SJSA1 (cell line): ENCODE measurements at places on chromosomes 4 and X. TPM values are rescaled to one million over a fixed set of nuclear protein-coding genes. Genes with fewer than 3 reads are reported as not detected.
A peak's percentile ranks its signal among the peaks of the same experiment; 100 is the strongest.

DNA sequence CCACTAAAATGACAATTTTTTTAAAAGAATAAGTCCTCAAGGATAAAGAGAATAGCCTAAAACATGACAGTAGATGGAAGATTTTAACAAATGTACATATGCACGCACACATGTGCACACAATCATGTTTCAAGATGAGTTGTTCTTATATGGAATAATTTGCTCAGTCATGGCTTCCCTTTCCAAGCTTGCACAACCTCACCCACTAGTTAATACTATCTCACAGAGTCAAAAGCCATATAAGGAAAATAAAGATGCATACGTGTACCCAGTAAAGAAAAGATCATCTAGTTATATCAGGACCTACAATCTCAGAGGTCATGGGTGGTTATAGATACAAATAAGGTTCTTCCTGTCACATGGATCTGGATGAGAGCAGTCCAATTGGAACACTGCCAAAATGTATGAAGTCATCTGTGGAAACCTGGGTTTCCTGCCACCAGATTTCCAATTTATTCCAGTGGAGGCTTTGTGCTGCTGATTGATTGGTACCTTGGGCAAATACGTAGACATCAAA is 56.1 kb downstream of the FAM13A start:
- peak; percentile 8 for DNase-seq

Gene C4orf50
- total RNA-seq, result not detected in 2 replicates

GRCh38 chr4:146522098-146522868 is 543 bp upstream of the SLC10A7 start:
- peak; percentile 86 for DNase-seq

Gene IQSEC2
- total RNA-seq, result 4.8 and 5.1 TPM in 2 replicates

- DNase-seq, result no peak
Measured at GRCh38 chr4:85149676-85150075, 183.2 kb upstream of the WDFY3 start.

DNA sequence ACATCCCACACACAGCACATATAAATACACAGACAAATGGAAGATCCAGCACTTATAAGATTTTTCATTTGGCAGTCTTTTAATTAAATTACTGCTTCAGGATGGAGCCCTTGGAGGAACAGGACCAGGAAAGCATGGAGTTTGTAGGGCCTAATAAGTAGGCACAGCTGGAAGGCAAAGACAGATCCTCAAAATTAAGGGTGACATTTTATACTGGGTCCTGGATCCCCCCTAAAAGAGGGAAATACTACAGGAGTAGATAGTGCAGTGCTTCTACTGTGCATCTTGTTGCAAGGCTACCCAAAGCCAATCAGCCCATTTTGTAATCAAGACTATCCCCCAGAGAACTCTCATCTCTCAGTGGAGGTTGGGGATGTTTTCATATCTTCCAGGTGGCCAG is 1860.7 kb upstream of the PCDH10 start:
- DNase-seq, result no peak
